ENCODE measurements at places on chromosomes 13 and 19. TPM values are rescaled to one million over a fixed set of nuclear protein-coding genes. Genes with fewer than 3 reads are reported as not detected.

DNA sequence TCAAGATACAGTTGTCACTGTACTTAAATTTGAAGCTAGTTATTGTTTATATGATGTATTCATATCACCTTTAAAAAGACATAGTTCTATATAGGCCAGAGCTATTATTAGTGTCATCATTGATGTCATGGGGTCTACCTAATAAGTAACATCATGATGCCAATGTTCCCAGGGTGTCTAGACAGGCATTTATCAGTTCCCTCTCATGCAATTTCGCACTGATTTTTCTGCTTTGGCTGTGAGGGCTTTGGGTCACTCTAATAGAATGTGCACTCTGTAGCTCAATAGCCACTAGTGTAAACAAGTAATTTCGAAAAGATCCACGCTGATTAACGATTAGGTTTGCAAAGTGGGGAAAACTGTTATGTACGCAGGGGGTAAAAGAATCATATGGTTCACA is 1651.3 kb downstream of the SLITRK5 start:
- no peaks in the 10 kb centered on the region for H3K27me3 ChIP-seq
- no peak overlapping the region for H3K4me3 ChIP-seq
- no peaks in the 10 kb centered on the region for H3K36me3 ChIP-seq
- H3K27ac ChIP-seq = no peak overlapping the region

Gene LYPD3
- polyA plus RNA-seq = 2.2 TPM

- H3K27me3 ChIP-seq = no peaks in the 10 kb centered on the region
- H3K4me3 ChIP-seq = no peak overlapping the region
- H3K27ac ChIP-seq = peak overlapping the region; percentile 31
- no peaks in the 10 kb centered on the region for H3K4me1 ChIP-seq
- DNase-seq = no peak
These were observed 9.9 kb upstream of the FPR3 start for GRCh38 chr19:51784922-51785690.

DNA sequence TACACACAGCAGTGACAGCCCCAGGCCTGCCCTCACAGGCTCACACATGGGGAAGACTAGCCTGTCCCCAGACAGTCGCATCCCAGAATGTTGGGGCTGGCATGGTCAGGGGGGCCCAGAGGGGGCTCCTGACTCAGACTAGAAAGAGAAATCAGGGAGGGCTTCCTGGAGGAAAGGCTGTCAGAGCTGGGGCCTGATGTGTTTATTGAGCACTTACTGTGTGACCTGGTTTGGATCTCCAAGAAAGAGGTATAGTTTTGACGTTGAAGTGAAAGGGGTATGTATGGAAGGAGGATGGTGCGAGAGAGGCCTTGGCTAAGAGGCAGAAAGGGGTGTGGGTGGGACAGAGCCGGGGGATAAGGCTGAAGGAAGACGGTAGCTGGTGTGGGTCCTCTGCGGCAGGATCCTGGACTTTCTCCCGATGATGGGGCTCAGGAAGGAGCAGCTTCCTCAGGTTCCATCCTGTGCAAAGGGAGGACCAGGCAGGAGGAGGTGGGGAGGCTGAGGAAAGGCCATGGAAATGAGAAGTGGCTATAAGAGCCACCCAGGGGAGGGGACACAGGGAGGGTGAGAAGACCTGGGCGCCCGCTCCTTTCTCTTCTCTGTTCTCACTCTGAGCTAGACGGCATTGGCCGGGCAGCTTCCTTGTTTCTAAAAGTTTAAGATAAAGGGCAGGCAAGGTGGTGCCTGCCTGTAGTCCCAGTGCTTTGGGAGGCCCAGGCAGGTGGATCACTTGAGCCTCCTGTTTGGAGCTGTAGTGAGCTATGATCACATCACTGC is 16.1 kb upstream of the BCL3 start:
- peaks cover 37% of the 10 kb centered on the region for H3K4me1 ChIP-seq
- no peaks in the 10 kb centered on the region for H3K36me3 ChIP-seq
- peak overlapping the region; percentile 31 for H3K27ac ChIP-seq

GRCh38 chr19:29855741-29856500 is 44.1 kb downstream of the CCNE1 start:
- H3K4me3 ChIP-seq = no peak overlapping the region
- no peak overlapping the region for H3K27ac ChIP-seq
- no peaks in the 10 kb centered on the region for H3K4me1 ChIP-seq
- DNase-seq = no peak
- H3K27me3 ChIP-seq = peaks cover 41% of the 10 kb centered on the region

DNA sequence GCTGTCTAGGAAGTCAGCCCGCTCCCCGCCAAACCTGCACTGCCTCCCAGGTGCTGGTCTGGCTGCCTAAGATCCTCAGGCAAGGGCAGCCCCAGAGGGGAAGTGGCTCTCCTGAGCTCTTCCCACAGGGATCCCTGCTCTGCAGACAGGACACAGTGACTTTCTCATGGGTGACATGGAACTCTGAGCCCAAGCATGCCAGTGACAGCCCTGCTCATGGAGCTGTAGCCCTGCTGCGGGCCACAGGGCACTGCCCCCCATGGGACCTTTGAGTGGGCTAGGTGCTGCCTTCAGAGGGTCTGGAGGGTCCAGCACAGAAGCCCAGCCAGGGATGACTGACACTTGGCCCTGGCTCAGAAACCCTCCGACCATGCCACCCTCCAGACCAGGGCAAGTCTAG is 109.1 kb downstream of the TUBA3C start:
- H3K4me3 ChIP-seq = no peak overlapping the region
- no peak overlapping the region for H3K27ac ChIP-seq
- no peaks in the 10 kb centered on the region for H3K36me3 ChIP-seq
- H3K4me1 ChIP-seq = no peaks in the 10 kb centered on the region
- no peak for DNase-seq
- no peaks in the 10 kb centered on the region for H3K27me3 ChIP-seq

Gene KLHL1
- polyA plus RNA-seq = not detected

GRCh38 chr13:29369060-29369743 is 226.3 kb downstream of the SLC7A1 start:
- DNase-seq = peak; percentile 64
- peaks cover 16% of the 10 kb centered on the region for H3K27me3 ChIP-seq
- H3K27ac ChIP-seq = no peak overlapping the region
- no peaks in the 10 kb centered on the region for H3K36me3 ChIP-seq
- H3K4me3 ChIP-seq = no peak overlapping the region
- H3K4me1 ChIP-seq = no peaks in the 10 kb centered on the region

DNA sequence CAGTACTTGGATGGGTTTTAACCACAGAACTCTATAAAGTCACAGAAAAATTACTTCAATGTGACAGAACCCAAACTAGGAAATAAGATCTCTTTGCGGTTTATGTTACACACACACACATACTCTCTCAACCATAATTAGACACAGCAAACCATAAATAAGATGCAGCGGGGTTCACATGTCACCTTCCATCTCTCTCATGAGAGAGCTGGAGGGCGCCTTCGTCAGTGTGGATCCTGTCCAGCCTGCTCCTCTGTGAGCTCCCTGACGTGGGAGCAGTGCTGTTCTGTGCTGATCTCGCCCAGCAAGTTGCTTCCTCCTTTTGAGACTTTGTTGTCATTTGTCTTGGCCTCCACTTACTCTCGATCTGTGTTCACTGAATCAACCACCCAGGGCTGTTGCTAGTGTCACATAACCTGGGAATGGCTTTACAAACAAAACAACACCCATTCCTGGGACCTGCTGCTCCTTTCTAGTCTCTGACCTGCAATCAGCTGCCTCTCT is 204.9 kb upstream of the KL start:
- peak; percentile 50 for DNase-seq
- no peaks in the 10 kb centered on the region for H3K36me3 ChIP-seq
- H3K4me1 ChIP-seq = no peaks in the 10 kb centered on the region

DNA sequence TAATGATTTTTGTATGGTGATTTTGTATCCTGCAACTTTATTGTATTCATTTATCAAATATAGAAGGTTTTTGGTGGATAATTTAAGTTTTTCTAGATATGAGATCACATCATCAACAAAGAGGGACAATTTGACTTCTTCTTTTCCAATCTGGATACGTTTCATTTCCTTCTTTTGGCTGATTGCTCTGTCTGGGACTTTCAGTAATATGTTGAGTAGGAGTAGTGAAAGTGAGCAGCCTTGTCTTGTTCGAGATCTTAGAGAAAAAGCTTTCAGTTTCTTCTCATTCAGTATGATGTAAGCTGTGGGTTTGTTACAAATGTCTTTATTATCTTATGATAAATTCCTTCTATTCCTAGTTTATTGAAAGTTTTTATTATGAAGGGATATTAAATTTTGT is 352.0 kb upstream of the DACH1 start:
- no peaks in the 10 kb centered on the region for H3K4me1 ChIP-seq
- no peak for DNase-seq

GRCh38 chr19:17555929-17556813 is 722 bp downstream of the COLGALT1 start:
- peaks cover 23% of the 10 kb centered on the region for H3K4me1 ChIP-seq
- H3K36me3 ChIP-seq = peaks cover 23% of the 10 kb centered on the region
- H3K27ac ChIP-seq = peak overlapping the region; percentile 86
- no peaks in the 10 kb centered on the region for H3K27me3 ChIP-seq
- H3K4me3 ChIP-seq = peak overlapping the region; percentile 90
- DNase-seq = peak; percentile 79

Gene LGALS14
- polyA plus RNA-seq = not detected

GRCh38 chr19:7421941-7422744 is 66.7 kb downstream of the PEX11G start:
- H3K4me1 ChIP-seq = peaks cover 26% of the 10 kb centered on the region
- no peaks in the 10 kb centered on the region for H3K36me3 ChIP-seq
- H3K27me3 ChIP-seq = no peaks in the 10 kb centered on the region

Gene CGB1
- not detected for polyA plus RNA-seq

DNA sequence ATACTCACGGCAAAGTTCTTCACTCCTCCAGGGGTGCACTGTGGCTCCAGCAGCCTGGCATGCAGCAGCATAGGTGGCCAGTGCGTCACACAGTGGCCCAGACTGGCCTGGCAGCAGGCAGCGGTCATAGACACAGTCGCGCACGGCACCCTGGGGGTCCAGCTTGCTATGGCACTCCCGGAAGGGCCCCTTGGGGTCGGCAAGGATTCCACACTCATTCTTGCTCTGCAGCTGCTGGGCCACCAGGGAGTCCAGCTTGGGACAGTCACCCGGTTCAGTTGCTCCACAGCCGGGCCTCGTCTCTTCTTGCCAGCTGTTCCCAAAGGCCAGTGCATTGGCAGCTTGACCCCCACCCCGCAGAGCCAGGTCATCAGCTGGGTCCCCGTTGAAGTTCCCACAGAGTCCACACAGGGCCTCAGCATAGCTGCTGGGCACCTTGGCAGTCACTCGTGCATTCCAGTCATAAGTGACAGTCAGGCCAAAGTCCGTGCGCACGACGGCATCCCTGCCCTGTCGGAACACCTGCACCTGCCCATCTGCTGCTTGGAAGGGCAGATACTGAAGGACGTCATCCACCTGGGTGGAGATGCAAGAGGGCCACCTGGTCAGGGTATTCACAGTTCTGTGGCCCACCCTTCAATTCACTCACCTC is 20.6 kb downstream of the FCGBP start:
- H3K27ac ChIP-seq = no peak overlapping the region
- H3K4me1 ChIP-seq = no peaks in the 10 kb centered on the region
- DNase-seq = no peak
- peaks cover 22% of the 10 kb centered on the region for H3K36me3 ChIP-seq

- no peaks in the 10 kb centered on the region for H3K36me3 ChIP-seq
- peaks cover 17% of the 10 kb centered on the region for H3K4me1 ChIP-seq
- peak overlapping the region; percentile 98 for H3K27ac ChIP-seq
- no peaks in the 10 kb centered on the region for H3K27me3 ChIP-seq
These were observed 815 bp downstream of the MAP3K10 start for GRCh38 chr19:40191836-40192646.

DNA sequence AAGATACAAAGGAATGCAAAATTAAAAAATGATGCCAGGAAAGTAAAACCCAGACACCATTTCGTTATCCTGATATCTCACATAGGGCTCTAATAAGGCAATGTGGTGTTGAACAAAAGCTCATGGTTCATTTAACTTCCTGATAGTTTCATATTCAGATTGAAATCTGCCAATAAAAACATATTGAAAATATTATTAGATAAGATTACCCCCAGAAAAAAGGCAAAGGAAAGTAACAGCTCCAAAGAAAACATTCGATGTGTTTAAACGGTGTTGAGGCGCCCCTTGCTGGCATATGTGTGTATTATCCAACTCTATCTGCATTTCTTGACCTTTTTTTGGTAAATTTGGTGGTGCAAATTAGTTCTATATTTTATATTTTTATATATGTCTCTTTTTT is 75.9 kb downstream of the ESD start:
- no peak overlapping the region for H3K27ac ChIP-seq
- peaks cover 20% of the 10 kb centered on the region for H3K36me3 ChIP-seq
- DNase-seq = peak; percentile 77
- peaks cover 22% of the 10 kb centered on the region for H3K4me1 ChIP-seq
- no peaks in the 10 kb centered on the region for H3K27me3 ChIP-seq
- no peak overlapping the region for H3K4me3 ChIP-seq

DNA sequence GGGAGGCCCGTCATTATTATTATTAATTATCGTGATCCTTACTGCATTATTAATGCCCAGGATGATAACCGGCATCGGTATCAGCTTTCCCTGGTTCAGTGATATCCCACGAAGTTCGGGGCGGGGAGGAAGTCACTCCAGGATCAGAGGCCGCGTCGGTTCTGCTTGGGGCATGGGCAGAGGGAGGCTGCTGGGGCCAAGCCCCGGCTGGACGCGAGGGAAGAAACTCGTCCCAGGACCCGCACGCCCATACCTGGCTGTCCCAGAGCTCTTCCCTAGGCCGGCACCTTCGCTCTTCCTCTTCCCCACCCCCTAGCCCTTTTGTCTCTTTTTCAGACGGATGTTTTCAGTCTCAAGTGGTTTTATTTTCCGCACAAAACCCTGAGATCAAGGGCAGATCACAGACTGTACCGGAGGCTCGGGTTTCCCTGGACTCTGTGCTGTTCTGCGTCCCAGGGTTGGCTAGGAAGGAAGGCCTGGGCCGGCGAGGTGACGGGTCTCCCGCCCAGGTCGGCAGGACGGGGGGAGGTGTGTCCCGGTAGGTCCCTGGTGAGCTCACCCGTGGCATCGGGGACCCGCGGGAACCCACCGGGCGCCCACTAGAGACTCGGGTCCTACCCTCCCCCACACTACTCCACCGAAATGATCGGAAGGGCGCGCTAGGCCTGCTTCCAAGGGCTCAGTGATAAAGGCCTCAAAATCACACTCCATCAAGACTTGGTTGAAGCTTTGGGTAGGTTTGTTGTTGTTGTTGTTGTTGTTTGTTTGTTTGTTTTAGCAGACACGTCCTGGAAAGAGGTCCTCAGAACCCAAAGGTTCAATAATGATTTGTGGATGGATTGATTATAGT is 7.9 kb downstream of the ZIC2 start:
- H3K27ac ChIP-seq = no peak overlapping the region
